H1 (cell line): ENCODE measurements at places on chromosomes 5 and 9. TPM values are rescaled to one million over a fixed set of nuclear protein-coding genes. Genes with fewer than 3 reads are reported as not detected.

The ANKDD1B gene
- polyA plus RNA-seq = 0.06 and 0.08 TPM in 2 replicates

DNA sequence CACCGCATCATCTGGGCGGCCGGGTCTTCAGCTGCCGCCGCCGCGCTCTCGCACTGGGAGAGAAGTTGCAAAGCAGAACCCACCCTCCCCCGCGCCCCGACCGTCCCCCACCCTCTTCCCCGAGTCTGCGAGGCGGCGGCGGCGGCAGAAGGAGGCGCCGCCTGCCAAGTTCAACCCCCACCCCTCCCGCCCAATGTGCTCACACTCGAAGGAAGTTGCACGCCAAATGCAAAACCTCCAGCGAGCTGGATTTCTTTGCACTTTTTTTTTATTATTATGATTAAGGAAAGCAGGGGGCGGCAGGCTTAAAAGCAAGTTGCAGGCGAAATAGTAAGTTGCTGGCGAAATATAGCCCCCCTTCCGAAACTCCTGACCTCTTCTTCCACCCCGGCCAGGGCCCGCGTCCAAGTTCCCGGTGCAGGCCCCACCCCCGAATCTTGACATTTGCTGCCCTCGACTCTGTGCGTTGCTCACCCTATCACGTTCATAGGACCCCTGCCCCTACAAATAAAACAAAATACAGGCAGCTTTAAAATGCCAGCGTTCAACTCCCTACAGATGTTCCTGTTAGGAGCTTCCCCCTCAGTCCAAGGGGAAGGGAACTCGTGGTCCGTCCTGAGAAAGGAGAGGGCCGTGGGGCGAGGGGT, 1.1 kb upstream of the NR3C1 start:
- H3K4me3 ChIP-seq = peak overlapping the region; percentile 80
- peaks cover 27% of the 10 kb centered on the region for H3K27me3 ChIP-seq
- DNase-seq = no peak

GRCh38 chr5:165723931-165724330, 2218.5 kb downstream of the MAT2B start:
- H3K36me3 ChIP-seq = no peaks in the 10 kb centered on the region
- no peak overlapping the region for H3K27ac ChIP-seq
- DNase-seq = no peak

DNA sequence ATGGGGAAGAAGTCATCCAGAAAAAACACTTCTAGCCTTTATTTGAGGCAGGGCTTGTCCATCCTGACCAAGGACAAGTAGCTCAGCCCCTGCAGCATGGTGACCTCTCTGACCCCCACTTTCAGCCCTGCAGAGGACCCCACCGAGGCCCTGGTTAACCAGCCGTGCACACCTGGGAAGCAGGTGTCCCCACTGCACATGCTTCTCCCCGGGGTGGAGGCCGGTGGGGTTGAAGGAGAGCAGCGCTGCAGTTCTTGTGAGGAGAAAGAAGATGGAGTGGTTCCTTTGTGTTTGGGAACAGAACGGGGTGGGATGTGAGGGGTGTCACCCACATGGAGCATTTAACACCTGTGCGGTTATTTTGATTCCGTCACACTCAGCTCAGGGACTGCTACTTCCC, 21.1 kb upstream of the ZBTB34 start:
- H3K36me3 ChIP-seq = no peaks in the 10 kb centered on the region
- DNase-seq = no peak
- no peaks in the 10 kb centered on the region for H3K27me3 ChIP-seq
- H3K4me1 ChIP-seq = no peaks in the 10 kb centered on the region
- no peak overlapping the region for H3K27ac ChIP-seq

- no peak within 1 kb of the TSS for H3K27ac ChIP-seq
- H3K27me3 ChIP-seq = no peaks in the 10 kb centered on the region
- H3K4me1 ChIP-seq = no peaks in the 10 kb centered on the region
- DNase-seq = no peak
- H3K4me3 ChIP-seq = no peak within 1 kb of the TSS
Measured at GRCh38 chr5:36301858-36302603, at the start of gene RANBP3L. TSS of gene RANBP3L (minus strand) at chr5:36301902. CDS start at chr5:36301416, 486 bp downstream.

DNA sequence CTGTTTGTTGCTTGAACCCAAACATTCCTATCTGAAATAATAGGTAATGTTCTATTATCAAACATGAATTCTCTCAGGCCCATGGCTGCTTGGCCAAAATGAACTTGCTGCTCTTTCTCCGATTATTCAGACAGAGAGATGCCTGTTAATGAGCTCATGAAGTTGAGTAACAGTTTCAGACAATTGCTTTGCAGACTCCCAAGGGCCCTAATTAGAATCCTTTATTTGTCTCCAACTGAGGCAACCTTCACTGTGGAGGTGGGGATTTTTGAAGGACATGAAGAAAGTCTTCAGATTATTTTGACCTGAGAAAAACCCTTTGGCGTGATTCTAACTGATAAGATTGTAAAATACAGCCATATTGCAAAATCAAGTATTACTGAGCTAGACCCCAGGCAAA, 466.7 kb downstream of the NFIB start:
- no peak overlapping the region for H3K27ac ChIP-seq
- no peak overlapping the region for H3K4me3 ChIP-seq
- H3K4me1 ChIP-seq = no peaks in the 10 kb centered on the region
- H3K27me3 ChIP-seq = no peaks in the 10 kb centered on the region
- no peak for DNase-seq

DNA sequence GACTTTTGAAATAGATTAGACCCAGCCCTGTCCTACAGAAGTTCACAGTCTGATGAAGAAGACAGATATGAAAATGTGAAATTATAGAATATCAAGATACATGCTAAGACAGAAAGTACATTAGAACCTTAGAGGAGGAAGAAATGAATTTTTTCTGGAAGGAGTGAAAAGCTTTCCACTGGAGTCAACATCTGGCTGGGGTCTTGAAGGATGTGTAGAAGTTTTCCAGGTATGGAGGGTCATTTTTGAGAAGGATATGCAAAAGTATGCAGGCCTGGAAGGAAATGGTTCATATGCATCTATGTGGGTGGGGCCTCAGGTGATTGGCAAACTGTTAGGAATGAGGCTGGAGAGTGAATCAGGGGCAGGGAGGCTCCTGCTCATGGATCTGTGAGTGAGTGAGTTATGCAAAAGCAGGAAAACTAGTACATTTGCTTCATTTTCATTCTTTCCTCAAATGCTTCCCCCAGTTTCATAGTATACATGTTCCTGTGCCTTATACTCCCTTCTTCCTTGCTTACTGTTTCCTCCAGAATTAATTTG, 142.3 kb downstream of the GRIA1 start:
- H3K27ac ChIP-seq = no peak overlapping the region
- no peak for DNase-seq
- no peak overlapping the region for H3K4me3 ChIP-seq
- no peaks in the 10 kb centered on the region for H3K27me3 ChIP-seq
- no peaks in the 10 kb centered on the region for H3K36me3 ChIP-seq
- H3K4me1 ChIP-seq = peaks cover 5% of the 10 kb centered on the region

The CCL19 gene
- not detected in 2 replicates for polyA plus RNA-seq

DNA sequence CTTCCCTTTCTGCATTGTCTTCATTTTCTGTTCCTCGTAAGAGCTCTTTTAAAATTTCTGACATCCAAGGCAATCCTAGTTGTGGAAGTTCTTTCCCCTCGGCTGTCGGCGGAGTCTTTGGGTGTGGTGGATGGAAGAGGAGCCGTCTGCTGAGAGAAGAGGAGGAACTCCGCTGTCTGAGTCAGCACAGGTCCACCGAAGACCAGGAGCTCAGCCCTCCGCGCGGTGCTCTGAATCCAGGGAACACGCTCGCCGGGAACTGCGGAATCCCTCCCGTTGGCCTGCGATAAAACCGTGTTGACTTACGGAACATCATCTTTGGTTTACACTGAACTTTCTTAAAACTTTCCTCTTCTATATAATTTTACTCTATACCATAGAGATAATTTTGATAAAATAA, 100.7 kb upstream of the IRX4 start:
- 0 out of 2 replicates have a peak, but pooled peaks cover 2% of the 10 kb centered on the region for H3K27me3 ChIP-seq
- DNase-seq = no peak
- no peak overlapping the region for H3K27ac ChIP-seq
- no peak overlapping the region for H3K4me3 ChIP-seq
- H3K4me1 ChIP-seq = no peaks in the 10 kb centered on the region
- H3K36me3 ChIP-seq = no peaks in the 10 kb centered on the region

- peaks cover 22% of the 10 kb centered on the region for H3K27me3 ChIP-seq
- H3K4me3 ChIP-seq = no peak overlapping the region
- no peak for DNase-seq
- no peaks in the 10 kb centered on the region for H3K4me1 ChIP-seq
Measured at GRCh38 chr9:115121181-115121580, 3.2 kb upstream of the TNC start.

- no peaks in the 10 kb centered on the region for H3K36me3 ChIP-seq
- no peak for DNase-seq
- H3K4me3 ChIP-seq = no peak overlapping the region
- H3K4me1 ChIP-seq = no peaks in the 10 kb centered on the region
- no peaks in the 10 kb centered on the region for H3K27me3 ChIP-seq
Measured at GRCh38 chr5:84322646-84323045, 62.0 kb downstream of the EDIL3 start.

GRCh38 chr5:41246376-41246775, 33.0 kb upstream of the C6 start:
- no peaks in the 10 kb centered on the region for H3K27me3 ChIP-seq
- H3K36me3 ChIP-seq = no peaks in the 10 kb centered on the region
- H3K4me3 ChIP-seq = no peak overlapping the region
- no peaks in the 10 kb centered on the region for H3K4me1 ChIP-seq
- no peak overlapping the region for H3K27ac ChIP-seq

DNA sequence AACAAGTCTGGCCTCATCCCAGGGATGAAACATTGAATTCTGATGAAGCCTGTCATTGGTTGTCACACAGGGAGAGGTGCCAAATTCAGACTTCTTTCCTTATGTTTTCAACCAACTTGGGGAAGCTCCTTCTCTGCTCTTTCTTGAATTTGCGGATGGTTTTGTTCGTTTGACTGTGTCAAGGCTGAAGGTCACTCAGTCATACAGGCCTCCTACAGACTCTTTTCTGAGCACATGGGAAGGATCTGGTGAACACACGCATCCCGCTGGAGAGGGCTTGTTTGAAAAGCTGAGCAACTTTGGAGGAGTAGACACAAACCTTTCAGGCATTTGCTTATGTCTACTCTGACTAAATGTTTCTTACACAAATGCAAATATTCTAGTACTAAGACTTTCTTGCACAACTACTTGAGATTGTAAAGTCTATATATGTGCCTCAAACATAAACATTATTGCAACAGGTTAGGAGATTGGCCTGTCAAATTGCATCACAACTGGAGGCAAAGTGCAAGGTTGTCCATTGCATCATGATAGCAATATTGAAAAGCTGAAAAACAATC, 151.5 kb upstream of the NR3C1 start:
- no peaks in the 10 kb centered on the region for H3K36me3 ChIP-seq
- H3K4me1 ChIP-seq = no peaks in the 10 kb centered on the region
- H3K27me3 ChIP-seq = no peaks in the 10 kb centered on the region
- DNase-seq = no peak
- no peak overlapping the region for H3K27ac ChIP-seq
- H3K4me3 ChIP-seq = no peak overlapping the region

- no peaks in the 10 kb centered on the region for H3K4me1 ChIP-seq
Measured at GRCh38 chr9:131590907-131591844, 45.9 kb downstream of the PRRT1B start.

DNA sequence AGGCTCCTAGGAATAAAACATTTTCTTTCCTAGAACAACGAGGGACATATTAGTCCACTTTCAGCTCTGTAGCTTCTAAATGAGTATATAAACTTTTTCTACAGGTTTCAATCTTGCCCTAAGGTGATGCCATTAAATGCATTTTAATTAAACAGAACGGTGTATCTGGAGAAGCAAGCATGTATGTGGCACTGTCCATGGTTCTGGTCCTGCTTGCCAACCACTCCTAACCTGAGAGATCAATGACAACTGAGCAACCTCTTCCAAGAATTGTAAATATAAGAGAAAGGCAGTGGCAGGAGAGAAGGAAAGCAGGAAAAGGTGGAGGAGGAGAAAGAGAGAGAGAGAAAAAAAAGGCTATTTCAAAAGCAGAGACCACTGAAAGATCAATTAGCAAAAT, 95.6 kb upstream of the SPOCK1 start:
- no peak overlapping the region for H3K27ac ChIP-seq
- H3K4me1 ChIP-seq = no peaks in the 10 kb centered on the region
- no peaks in the 10 kb centered on the region for H3K27me3 ChIP-seq
- no peak for DNase-seq
- H3K36me3 ChIP-seq = no peaks in the 10 kb centered on the region

The GNA14 gene
- polyA plus RNA-seq = 3.8 and 6.3 TPM in 2 replicates

The TMEM252 gene
- polyA plus RNA-seq = not detected in 2 replicates

DNA sequence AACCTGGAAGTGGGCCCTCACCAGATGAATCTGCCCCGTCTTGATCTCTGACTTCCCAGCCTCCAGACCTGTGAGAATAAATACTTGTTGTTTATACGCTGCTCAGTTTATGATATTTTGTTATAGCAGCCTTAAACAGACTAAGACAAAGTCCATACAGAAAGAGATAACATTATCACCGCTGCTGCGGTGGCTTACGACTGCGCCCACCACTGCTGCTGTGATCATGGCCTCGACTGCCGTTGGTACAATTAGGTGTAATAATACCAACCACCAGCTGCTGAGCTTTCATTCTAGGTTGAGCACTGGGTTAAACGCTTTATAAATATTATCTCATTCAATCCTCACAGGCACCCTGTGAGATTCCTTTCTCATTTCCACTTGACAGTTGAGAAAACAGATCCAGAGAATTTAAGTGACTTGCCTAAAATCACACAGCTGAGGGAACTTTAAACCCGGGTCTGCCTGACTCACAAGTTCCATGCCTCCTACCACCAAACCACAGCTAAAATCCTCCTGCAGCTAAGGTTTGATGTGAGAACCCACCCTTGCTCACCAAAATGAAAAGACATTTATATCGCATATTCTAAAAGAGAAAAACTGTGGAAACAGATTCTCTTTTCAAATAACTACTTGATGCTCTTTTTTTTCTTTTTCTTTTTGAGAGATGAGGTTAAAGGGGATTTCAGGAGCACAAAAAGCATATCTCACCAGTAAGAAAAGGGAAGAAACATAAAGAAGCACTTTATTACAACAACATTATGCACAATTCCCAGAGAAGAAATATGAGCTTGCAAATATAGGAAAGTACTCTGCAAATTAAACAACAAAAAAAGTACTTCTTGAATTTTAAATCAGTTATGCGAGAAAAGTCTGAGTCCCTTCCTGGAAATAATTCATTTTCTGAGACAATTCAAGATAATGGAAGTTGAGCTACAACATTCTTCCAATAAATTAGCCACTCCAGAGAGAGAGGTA, 23.9 kb downstream of the GOLM1 start:
- H3K36me3 ChIP-seq = peaks cover 8% of the 10 kb centered on the region; the same call in 1 of the 2 replicates
- H3K27me3 ChIP-seq = no peaks in the 10 kb centered on the region
- H3K27ac ChIP-seq = no peak overlapping the region
- no peak overlapping the region for H3K4me3 ChIP-seq
- H3K4me1 ChIP-seq = peaks cover 3% of the 10 kb centered on the region

DNA sequence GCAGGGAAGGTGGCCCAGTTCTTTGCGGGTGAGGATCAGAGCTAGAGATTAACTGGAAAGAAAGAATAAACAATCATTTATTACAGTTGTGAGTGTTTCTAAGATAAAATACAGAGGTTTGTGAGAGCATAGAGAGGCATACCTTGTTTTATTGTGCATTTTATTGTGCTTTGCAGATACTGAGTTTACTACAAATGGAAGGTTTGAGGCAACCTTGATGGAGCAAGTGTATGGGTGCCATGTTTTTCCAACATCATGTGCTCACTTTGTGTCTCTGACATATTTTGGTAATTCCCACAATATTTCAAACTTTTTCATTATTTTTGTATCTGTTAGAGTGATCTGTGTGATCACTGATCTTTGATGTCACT, 715 bp upstream of the C5orf34 start:
- no peaks in the 10 kb centered on the region for H3K36me3 ChIP-seq
- no peaks in the 10 kb centered on the region for H3K4me1 ChIP-seq
- no peaks in the 10 kb centered on the region for H3K27me3 ChIP-seq
- H3K4me3 ChIP-seq = peak overlapping the region; percentile 87
- no peak for DNase-seq

The NFIB gene
- 2.1 and 2.6 TPM in 2 replicates for polyA plus RNA-seq

- H3K36me3 ChIP-seq = no peaks in the 10 kb centered on the region; the same call in 1 of the 2 replicates
- no peak overlapping the region for H3K4me3 ChIP-seq
- DNase-seq = no peak
Measured at GRCh38 chr5:80067016-80067415, 31.9 kb downstream of the THBS4 start.

The LCN9 gene
- polyA plus RNA-seq = 2.3 and 2.6 TPM in 2 replicates
